ENCODE measurements at places on chromosomes 5 and 9. TPM values are rescaled to one million over a fixed set of nuclear protein-coding genes. Genes with fewer than 3 reads are reported as not detected.

DNA sequence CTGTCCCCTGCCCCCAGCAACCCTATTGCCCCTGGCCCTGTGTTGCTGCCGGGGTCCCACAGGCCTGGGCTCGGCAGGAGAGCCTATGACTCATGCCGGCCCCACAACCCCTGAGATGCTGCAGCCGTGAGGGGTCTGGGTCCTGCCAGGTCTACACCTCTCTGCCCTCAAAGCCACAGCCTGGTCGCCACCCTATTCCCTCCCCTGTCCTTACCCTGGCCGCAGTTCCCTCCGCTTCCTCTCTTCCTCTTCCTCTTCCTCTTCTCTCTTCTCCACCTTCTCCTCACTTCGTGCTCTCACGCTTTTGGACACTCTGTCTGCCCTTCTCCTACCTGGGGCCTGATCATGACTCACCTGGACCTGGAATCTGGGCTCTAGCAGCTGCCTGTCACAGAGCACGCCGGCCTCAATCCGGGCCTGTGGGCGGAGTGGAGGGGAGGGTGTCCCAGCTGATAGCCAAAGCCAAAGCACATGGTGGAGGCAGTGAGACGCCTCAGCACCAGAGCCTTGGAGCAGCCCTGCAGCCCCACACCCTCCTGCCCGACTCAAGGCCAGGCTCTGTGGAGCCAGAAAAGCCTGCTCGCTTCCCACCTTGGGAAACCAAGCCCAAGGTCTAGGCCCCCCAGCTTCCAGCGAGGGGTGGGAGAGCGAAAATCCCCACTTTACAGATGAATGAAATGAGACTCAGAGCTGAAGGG lies 26.8 kb upstream of the CSF1R start:
- no peak overlapping the region for H3K27ac ChIP-seq
- H3K4me3 ChIP-seq = no peak overlapping the region
- H3K4me1 ChIP-seq = no peaks in the 10 kb centered on the region
- no peaks in the 10 kb centered on the region for H3K36me3 ChIP-seq
- H3K27me3 ChIP-seq = peaks cover 2% of the 10 kb centered on the region

DNA sequence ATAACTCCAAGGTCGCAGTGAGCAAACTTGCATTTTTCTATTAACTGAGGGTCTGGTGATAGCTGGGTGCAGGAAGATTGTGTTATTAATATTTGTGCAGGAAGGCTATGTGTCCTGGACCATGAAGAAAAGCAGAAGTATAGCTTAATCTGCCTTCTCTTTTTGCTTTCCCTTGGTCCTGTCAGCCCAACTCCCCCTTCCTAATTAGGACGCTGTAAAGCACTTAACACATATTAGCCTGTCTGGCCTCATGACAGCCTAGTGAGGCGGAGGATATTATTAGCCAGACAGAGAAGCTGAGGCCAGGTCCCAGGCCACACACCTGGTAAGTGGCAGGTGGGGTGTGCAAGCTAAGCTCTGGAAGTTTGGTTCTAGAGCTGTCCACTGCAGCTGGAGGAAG lies 29.5 kb downstream of the SLC46A2 start:
- no peak for DNase-seq
- no peak overlapping the region for H3K27ac ChIP-seq
- H3K27me3 ChIP-seq = no peaks in the 10 kb centered on the region
- peaks cover 7% of the 10 kb centered on the region for H3K4me1 ChIP-seq
- no peak overlapping the region for H3K4me3 ChIP-seq
- no peaks in the 10 kb centered on the region for H3K36me3 ChIP-seq

Gene PAIP2
- total RNA-seq = 110 TPM

DNA sequence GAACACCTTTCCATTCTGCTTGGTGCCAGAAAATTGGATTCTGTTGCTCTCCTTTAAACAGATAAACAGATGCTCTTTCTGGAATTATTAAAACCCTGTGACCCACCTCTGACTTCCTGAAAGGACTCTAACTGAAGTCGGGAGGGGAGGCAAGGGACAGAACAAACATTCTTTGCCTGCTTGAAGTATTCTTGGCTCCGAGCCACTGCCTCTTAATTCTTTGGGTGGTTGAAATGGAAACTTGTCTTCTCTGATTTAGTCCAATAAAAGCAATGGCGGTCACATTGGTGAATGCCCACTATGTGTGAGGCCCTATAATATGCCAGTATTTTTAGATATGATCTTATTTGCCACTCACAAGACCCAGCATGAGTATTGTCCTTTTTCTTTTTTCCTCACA lies 236.8 kb downstream of the SLIT3 start:
- H3K4me3 ChIP-seq = no peak overlapping the region
- H3K36me3 ChIP-seq = no peaks in the 10 kb centered on the region
- no peak for DNase-seq
- H3K27ac ChIP-seq = no peak overlapping the region
- no peaks in the 10 kb centered on the region for H3K4me1 ChIP-seq

- no peaks in the 10 kb centered on the region for H3K36me3 ChIP-seq
- peaks cover 3% of the 10 kb centered on the region for H3K27me3 ChIP-seq
- no peak overlapping the region for H3K4me3 ChIP-seq
- no peak overlapping the region for H3K27ac ChIP-seq
- no peaks in the 10 kb centered on the region for H3K4me1 ChIP-seq
Measured at GRCh38 chr5:79077680-79078365, 8.3 kb downstream of the BHMT2 start.

GRCh38 chr5:15424769-15425168 lies 75.2 kb upstream of the FBXL7 start:
- H3K27me3 ChIP-seq = no peaks in the 10 kb centered on the region
- no peak for DNase-seq
- no peaks in the 10 kb centered on the region for H3K36me3 ChIP-seq

DNA sequence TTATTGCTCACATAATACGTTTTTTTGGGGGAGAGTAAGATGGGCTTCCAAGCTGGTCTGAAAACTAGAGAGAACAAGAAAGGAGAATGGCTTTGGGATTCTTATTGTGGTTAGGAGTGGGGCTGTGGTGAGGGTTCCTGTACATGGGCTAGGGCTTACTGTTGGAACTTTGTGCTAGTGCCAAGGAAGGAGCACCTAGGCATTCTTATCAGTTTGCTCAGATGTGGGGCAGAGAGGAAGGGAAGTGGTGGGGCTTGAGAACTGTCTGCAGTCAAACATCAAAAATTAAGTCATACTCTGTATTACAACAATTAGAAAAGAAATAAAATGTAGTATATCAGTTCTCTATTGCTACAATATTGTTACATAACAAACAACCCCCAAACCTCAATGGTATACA lies 4.0 kb upstream of the THBS4 start:
- DNase-seq = no peak
- no peak overlapping the region for H3K4me3 ChIP-seq
- H3K27me3 ChIP-seq = peaks cover 37% of the 10 kb centered on the region

- no peaks in the 10 kb centered on the region for H3K27me3 ChIP-seq
- DNase-seq = no peak
- peak overlapping the region; percentile 76 for H3K4me3 ChIP-seq
- H3K36me3 ChIP-seq = peaks cover 2% of the 10 kb centered on the region
- H3K4me1 ChIP-seq = peaks cover 19% of the 10 kb centered on the region
- peak overlapping the region; percentile 45 for H3K27ac ChIP-seq
Measured at GRCh38 chr9:136093346-136093986, 1.6 kb downstream of the NACC2 start.

- H3K27me3 ChIP-seq = no peaks in the 10 kb centered on the region
- no peak overlapping the region for H3K27ac ChIP-seq
- DNase-seq = no peak
- no peaks in the 10 kb centered on the region for H3K36me3 ChIP-seq
- H3K4me3 ChIP-seq = no peak overlapping the region
Measured at GRCh38 chr9:107627781-107628180, 138.2 kb upstream of the KLF4 start.

GRCh38 chr5:9661316-9662015 lies 31.3 kb upstream of the TAS2R1 start:
- DNase-seq = no peak
- peaks cover 2% of the 10 kb centered on the region for H3K27me3 ChIP-seq
- H3K4me1 ChIP-seq = no peaks in the 10 kb centered on the region

DNA sequence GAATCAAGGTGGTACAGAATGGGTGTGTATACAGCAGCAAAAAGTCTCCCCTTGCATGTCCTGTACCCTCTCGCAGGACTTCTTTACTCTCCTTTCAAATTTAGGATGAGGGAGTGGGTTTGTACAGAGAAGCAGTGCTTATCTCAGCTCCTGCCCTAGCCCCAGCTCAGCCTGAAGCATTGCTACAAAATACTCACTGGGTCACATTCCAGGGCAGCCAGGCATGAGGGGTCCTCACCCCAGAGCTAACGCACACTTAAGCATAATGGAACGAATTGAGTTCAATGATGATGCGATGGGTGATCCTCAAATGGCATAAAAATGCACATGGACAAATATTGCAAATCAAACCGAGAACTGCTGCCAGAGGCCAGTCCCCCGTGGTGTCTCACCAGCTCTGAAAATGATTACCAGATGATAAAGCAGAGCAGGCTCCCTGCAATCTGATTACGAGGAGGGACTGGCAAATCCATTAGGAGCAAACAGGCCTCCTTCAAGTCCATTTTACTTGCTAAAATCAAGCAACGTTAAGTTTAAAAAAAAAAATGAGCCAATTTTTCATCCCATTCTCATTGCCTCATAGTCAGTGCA lies 231.6 kb upstream of the TAS2R1 start:
- H3K27ac ChIP-seq = no peak overlapping the region
- H3K4me1 ChIP-seq = no peaks in the 10 kb centered on the region
- H3K4me3 ChIP-seq = no peak overlapping the region
- no peaks in the 10 kb centered on the region for H3K27me3 ChIP-seq
- no peak for DNase-seq
- no peaks in the 10 kb centered on the region for H3K36me3 ChIP-seq

GRCh38 chr5:125898851-125899405 lies 524.3 kb upstream of the GRAMD2B start:
- no peaks in the 10 kb centered on the region for H3K27me3 ChIP-seq
- no peaks in the 10 kb centered on the region for H3K4me1 ChIP-seq
- H3K4me3 ChIP-seq = no peak overlapping the region
- H3K36me3 ChIP-seq = no peaks in the 10 kb centered on the region

Gene FOXD4
- total RNA-seq = not detected

GRCh38 chr9:117180896-117181445 lies 233.9 kb downstream of the ASTN2 start:
- H3K36me3 ChIP-seq = no peaks in the 10 kb centered on the region
- H3K4me1 ChIP-seq = no peaks in the 10 kb centered on the region
- H3K4me3 ChIP-seq = no peak overlapping the region
- H3K27ac ChIP-seq = no peak overlapping the region

Gene GALNT12
- 6.3 TPM for total RNA-seq

GRCh38 chr5:64947031-64947430 lies 178.3 kb downstream of the CWC27 start:
- H3K27me3 ChIP-seq = no peaks in the 10 kb centered on the region
- no peak overlapping the region for H3K27ac ChIP-seq
- H3K4me3 ChIP-seq = no peak overlapping the region
- DNase-seq = no peak
- no peaks in the 10 kb centered on the region for H3K4me1 ChIP-seq
- H3K36me3 ChIP-seq = no peaks in the 10 kb centered on the region

Gene DCAF12
- 32.5 TPM for total RNA-seq

GRCh38 chr5:87210076-87210475 lies 57.6 kb upstream of the RASA1 start:
- no peaks in the 10 kb centered on the region for H3K27me3 ChIP-seq
- H3K36me3 ChIP-seq = peaks cover 5% of the 10 kb centered on the region
- DNase-seq = no peak
- no peak overlapping the region for H3K27ac ChIP-seq
- H3K4me3 ChIP-seq = no peak overlapping the region
- H3K4me1 ChIP-seq = peaks cover 13% of the 10 kb centered on the region

Gene CDH12
- not detected for total RNA-seq

Gene ANKRD34B
- total RNA-seq = not detected

DNA sequence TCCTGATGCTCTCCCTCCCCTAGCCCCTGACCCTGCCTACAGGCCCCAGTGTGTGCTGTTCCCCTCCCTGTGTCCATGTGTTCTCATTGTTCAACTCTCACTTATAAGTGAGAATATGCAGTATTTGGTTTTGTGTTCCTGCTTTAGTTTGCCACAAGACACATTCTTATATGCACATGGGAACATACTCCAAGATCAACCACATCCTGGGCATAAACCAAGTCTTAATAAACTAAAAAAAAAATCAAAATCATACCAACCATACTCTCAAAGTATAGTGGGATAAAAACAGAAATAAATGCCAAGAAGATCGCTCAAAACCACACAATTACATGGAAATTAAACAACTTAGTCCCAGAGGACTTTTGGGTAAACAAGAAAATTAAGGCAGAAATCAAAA lies 11.2 kb upstream of the ZCCHC9 start:
- H3K36me3 ChIP-seq = peaks cover 34% of the 10 kb centered on the region
- peaks cover 57% of the 10 kb centered on the region for H3K4me1 ChIP-seq
- DNase-seq = no peak
- no peak overlapping the region for H3K4me3 ChIP-seq
- H3K27ac ChIP-seq = no peak overlapping the region

GRCh38 chr9:899440-900184 lies 58.1 kb downstream of the DMRT1 start:
- no peak overlapping the region for H3K4me3 ChIP-seq
- H3K36me3 ChIP-seq = no peaks in the 10 kb centered on the region
- no peaks in the 10 kb centered on the region for H3K4me1 ChIP-seq
- no peak for DNase-seq

- H3K4me3 ChIP-seq = no peak overlapping the region
- H3K27ac ChIP-seq = no peak overlapping the region
- H3K4me1 ChIP-seq = no peaks in the 10 kb centered on the region
- H3K36me3 ChIP-seq = no peaks in the 10 kb centered on the region
- DNase-seq = no peak
Measured at GRCh38 chr5:31901807-31902530, 263.0 kb downstream of the PDZD2 start.

Gene ANKRD20A1
- total RNA-seq = 1.2 TPM
